ENCODE measurements at places on chromosomes 5 and 9. TPM values are rescaled to one million over a fixed set of nuclear protein-coding genes. Genes with fewer than 3 reads are reported as not detected.

FIBCD1 gene
- 6.0 TPM for total RNA-seq

PCDHGA8 gene
- 1.9 TPM for total RNA-seq

SUSD3 gene
- total RNA-seq = 5.0 TPM

PCDHGA6 gene
- total RNA-seq = 6.6 TPM

DOCK2 gene
- total RNA-seq = 21.6 TPM

- DNase-seq = no peak
These were observed 173.7 kb upstream of the SPEF2 start for GRCh38 chr5:35443803-35444595.

DNA sequence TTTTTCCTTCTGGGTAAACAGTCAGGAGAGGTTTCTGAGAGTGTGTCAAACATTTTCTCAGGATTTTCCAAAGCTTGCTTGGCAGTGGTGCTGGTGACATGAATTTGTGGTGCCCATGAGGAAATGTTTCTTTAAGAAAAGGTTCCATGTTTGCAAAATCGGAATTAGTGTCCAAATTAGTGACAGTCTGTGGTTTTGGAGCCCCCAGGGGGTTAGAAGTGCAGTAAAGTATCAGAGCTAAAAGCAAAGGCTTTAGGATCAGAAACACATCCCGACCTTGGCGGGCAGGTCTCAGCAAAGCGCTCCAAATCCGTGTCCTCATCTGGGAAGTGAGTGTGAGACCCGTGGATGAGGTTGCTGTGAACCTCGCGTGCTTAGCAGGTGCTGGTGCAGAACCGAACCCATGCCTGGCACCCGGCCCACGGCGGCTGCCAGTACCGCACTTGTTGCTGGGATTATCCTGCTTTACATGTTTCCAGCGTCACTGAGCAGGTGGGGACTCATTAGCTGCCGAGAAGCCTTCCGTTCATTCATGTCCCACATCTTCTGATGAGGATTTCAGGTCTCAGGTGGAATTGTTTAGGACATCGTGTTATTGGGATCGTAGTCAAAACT is 70.8 kb upstream of the COL5A1 start:
- no peak for DNase-seq

- no peak for DNase-seq
These were observed 45.5 kb downstream of the SPIN1 start for GRCh38 chr9:88433583-88434255.

DNA sequence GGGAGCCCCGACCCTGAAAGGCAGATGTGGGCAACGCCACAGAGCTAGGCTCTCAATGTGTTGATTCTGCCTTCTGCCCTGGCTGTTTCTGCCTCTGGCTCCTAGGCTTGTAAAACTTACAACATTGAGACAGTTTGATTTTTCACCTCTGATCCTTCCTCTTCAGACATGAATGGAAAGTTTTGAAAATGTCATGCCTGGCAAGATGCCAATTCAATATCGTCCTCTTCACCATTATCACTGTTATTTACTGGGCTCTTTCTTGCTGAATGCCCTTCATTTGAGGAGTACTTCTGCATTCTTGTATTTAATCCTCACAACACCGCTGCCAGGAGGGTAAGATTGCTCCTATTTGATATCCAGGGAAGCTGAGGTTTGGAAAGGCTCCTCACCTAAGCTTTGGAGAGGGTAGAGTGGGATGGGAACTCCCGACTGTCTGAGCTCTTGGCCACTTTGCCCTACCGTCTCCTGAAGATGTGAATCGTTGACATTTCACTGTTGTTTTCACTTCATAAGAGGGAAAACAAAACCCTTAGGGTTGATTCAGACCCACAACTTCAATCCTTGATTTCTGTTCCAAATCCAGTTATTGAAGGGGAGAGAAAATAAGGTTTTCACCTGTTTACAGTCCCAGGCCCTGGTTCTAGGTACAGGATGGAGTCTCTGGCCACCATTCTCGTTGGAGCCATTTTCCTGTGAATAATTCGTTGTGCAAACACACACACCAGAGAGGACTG is 12.7 kb upstream of the FGF1 start:
- DNase-seq = no peak

DNA sequence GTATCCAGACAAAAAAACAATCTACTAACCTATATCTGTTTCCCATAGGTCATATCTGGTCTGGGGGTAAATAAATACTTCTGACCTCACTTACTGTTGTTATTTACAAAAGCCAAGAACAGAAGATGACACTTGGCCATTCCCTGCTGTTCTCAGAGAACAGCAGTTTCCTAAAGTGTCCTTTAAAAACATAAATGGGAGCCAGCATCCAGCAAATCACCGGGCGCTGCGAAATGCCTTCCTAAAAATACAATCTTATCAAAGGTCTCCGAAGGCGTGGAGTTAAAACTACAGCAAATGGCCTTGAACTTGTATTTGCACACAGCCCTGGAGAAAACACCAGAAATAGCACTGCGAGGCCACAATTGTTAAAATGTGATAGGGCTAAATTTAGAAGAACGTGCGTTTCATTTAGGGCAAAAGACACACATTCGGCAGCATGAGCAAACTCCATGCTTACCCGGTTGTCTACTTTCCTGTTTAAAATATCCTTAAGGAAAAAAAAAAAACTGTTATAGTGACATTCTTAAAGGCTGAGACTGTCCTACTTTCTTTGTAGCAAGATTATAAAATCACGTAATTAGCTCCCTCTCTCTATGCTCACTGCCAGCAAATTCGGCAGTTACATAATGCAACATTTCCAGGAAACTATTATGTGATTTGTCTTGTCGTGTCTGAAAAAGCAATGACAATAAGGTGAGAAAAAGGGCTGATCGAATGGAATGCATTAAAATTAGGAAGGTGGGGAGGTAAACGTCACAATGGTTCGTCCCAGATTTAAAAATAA is 1.5 kb downstream of the NFIL3 start:
- no peak for DNase-seq

DNA sequence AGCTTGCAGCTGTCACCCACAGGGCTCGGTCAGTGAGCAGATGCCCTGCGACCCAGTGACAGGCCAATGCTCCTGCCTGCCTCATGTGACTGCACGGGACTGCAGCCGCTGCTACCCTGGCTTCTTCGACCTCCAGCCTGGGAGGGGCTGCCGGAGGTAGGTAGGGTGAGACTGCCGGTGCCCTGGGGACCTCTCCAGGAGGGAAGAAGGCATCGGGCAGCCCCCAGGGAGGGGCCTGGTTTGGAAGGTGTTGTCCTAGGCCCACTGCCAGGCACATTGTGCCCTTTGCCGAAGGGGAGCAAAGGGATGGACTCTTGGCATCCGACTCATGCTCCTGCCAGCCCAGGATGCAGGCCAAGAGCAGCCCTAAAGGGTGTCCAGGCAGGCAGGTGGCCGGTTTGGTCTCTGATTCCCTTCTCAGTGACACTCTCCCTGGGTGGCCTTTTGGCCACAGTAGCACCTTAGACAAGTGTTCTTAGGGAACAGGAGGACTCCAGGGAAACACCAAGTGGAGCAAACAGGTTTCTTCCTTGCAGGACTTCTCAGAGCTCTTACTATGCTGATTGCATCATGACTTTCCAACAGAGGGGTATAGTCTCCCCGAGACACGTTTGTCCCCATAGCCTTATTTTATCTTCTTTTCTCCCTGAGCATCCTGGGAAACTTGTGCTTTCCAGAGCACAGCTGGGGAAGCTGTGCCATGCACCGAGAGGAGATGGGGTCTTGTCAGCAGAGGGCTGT is 28.1 kb upstream of the AIF1L start:
- DNase-seq = no peak

GRCh38 chr9:117413346-117414219 is 1.3 kb downstream of the ASTN2 start:
- DNase-seq = no peak

GRCh38 chr5:76365561-76365960 is 37.5 kb upstream of the IQGAP2 start:
- DNase-seq = no peak

- no peak for DNase-seq
These were observed 8.9 kb upstream of the HSPA9 start for GRCh38 chr5:138583984-138584637.

DNA sequence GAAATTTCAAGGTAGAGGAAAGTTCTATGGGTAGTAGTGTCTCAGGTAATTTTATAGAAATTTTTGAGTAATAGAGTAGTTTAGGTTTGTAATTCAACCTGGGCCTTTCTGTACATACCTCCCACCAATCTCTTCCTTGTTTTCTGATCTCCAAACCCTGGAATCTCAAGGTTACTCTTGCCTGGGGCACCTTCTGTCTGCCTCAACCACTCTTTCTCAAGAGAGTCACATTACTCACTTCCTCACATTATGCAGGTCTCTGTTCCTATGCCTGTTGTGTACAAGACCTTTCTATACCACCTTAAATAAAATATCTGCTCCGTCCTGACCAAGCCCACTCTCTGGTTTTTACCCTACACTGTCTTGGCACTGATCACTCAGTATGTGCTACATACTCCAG is 412.6 kb upstream of the CTNND2 start:
- no peak for DNase-seq

DNA sequence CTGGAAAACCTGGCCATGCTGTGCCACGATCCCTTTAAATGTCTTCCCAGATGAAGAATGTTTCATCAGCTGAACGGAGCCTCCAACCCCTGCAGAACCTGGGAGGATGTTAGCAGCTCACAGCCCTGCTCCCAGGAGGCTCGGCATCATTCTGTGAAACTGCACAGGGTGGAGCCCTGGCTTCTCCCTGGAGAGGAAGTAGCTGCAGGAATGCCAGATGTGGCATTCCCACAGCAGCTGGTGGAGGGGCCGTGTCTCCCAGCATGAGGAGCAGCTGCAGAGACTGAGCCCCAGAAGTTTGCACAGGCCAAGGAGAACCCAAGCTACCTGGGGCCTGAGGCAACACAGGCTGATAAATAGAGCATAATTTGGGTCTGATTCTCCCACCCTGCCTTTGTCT is 165.8 kb upstream of the MAP3K1 start:
- DNase-seq = no peak

DNA sequence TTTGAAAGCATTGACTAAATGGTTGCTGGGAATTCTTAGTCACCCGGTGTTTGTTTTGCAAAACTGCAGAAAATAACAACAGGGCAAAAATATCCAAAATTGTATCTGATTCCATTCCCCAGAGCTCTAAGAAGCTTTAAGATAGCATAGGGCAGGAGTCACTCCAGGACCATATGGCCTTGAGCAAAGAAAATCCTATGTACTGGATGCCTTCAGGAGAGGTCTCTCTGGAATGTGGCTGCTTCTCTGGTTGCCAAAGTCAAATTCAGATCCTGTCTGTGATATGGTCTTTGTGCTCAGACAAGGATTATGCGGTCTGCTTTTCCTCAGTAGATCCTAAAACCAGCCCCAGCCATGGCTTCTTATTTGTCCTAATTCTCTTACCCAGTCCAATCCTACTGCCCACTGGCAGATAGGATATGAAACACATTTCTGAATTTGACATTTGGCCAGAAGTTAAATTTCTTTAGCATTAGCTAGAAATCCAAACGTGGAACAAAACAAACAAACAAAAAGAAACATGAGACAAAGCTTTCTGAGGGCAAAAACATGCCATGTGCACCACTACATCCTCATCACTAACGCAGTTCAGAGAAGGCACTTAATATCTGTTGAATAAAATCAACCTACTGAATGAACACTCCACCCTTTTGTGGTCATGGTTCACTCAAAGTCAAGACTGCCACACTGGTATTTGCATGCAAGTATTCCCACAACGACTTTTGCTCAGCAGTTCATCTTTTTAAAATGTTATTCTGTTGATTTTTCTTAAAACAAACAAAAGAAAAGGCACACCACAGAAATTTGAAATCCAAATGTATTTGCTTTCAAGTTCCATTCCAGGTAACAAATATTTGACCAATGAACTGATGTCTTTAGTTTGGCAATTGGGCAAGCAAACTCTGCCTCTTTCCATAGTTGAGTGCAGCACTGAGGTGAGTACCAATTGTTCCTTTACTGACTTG is 165.7 kb downstream of the TRPM6 start:
- no peak for DNase-seq

DNA sequence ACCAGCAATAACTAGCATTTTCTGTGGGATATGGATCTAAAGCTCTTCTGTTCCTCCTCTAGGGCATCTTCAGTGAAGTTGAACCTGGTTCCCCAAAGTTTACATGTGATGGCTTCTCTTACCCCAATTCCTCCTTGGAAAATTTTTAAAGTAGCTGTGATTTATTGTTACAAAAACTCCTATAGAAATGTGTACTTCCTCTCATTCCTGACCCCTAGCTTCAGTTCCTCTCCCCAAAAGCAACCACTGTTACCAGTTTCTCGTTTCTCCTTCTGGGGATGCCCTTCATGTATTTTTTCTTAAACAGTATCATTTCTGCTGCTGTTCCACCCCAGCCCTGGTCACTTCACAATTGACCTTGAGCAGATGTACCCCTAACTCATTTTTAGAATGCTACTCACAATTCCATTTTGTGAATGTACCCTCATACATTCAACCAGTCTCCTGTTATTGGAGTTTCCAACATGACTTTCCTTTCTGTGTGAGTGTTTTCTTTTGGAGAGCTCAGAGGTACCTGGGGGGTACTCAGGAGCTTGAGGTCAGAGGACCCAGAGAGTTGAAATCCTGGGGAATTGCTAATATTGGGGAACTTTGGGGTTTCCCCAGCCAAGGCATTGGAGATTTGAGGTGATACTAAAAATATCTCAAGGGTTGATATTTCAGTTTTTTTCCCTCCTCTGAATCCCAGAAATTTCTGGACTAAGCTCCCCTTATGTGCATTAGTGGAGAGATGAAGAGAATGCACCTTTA is 18.6 kb upstream of the GLRX start:
- no peak for DNase-seq

- no peak for DNase-seq
These were observed 5.4 kb upstream of the ALDH1B1 start for GRCh38 chr9:38387066-38387465.

GRCh38 chr9:124478354-124478753 is 28.1 kb downstream of the ADGRD2 start:
- no peak for DNase-seq

DNA sequence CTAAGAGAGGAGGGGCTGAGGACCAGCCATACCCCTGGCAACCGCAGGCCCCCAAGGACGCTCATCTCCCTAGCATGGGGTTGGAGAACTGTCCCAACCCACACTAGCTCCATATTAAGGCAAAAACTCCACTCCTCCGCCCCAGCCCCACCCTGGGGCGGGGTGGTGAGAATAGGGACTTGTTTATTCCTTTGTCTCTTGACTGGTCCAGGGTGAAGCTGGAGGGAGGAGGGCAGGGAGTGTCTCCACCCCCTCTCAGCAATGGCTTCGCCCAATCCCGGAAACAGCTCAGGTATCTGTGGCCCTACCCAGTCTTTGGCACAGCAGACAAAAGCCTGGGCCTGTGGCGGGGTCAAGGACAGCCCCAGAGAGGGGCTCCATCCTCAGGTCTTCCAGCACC is 16.9 kb downstream of the PRRX2 start:
- DNase-seq = no peak

- peak; percentile 89 for DNase-seq
These were observed 304.0 kb downstream of the PRELID2 start for GRCh38 chr5:145531038-145531734.

Data from mucosa of gallbladder (tissue), 1 donor.